ENCODE measurements at places on chromosomes 7 and 10. TPM values are rescaled to one million over a fixed set of nuclear protein-coding genes. Genes with fewer than 3 reads are reported as not detected.

The CACNA2D1 gene
- total RNA-seq = 0.71 TPM

The TDRD1 gene
- total RNA-seq = 0.28 TPM

The GPAM gene
- total RNA-seq = 6.3 TPM

The GIMAP2 gene
- not detected for total RNA-seq

The CYP26C1 gene
- total RNA-seq = not detected

The KCP gene
- 0.49 TPM for total RNA-seq

The CDNF gene
- 0.21 TPM for total RNA-seq

The BMPER gene
- 2.0 TPM for total RNA-seq

The CTTNBP2 gene
- 2.5 TPM for total RNA-seq

The CCDC146 gene
- 1.5 TPM for total RNA-seq

The PTF1A gene
- not detected for total RNA-seq

The PRKAR2B gene
- 0.07 TPM for total RNA-seq

The BRI3 gene
- 21.8 TPM for total RNA-seq

The PDK4 gene
- total RNA-seq = 0.85 TPM

The NME8 gene
- total RNA-seq = not detected

The GJC3 gene
- total RNA-seq = not detected

The AKR1C2 gene
- total RNA-seq = 167 TPM

The HYAL4 gene
- total RNA-seq = 0.21 TPM

The FXYD4 gene
- not detected for total RNA-seq

The COX15 gene
- total RNA-seq = 32.4 TPM

The GSTO2 gene
- 37.8 TPM for total RNA-seq

The CH25H gene
- not detected for total RNA-seq

The TMEM178B gene
- total RNA-seq = not detected

The ABCA13 gene
- total RNA-seq = 0.84 TPM

The FKBP6 gene
- not detected for total RNA-seq

The PPP1R17 gene
- total RNA-seq = not detected

The RGR gene
- not detected for total RNA-seq

The RNF133 gene
- not detected for total RNA-seq

The RNLS gene
- 9.0 TPM for total RNA-seq

The FHIP2A gene
- total RNA-seq = 17.0 TPM

The JAKMIP3 gene
- total RNA-seq = not detected

The MOGAT3 gene
- not detected for total RNA-seq

The AGAP9 gene
- total RNA-seq = 1.2 TPM

The CUL2 gene
- 17.7 TPM for total RNA-seq

The ARHGEF35 gene
- total RNA-seq = 4.0 TPM

The TMEM140 gene
- not detected for total RNA-seq
